ENCODE measurements at places on chromosomes 1 and 21. TPM values are rescaled to one million over a fixed set of nuclear protein-coding genes. Genes with fewer than 3 reads are reported as not detected.

GRCh38 chr1:239872626-239873025 lies 219.1 kb upstream of the FMN2 start:
- no peak for DNase-seq

GRCh38 chr1:162854245-162854882 lies 6.6 kb downstream of the CCDC190 start:
- no peak for DNase-seq

The TMEM61 gene
- not detected for total RNA-seq

DNA sequence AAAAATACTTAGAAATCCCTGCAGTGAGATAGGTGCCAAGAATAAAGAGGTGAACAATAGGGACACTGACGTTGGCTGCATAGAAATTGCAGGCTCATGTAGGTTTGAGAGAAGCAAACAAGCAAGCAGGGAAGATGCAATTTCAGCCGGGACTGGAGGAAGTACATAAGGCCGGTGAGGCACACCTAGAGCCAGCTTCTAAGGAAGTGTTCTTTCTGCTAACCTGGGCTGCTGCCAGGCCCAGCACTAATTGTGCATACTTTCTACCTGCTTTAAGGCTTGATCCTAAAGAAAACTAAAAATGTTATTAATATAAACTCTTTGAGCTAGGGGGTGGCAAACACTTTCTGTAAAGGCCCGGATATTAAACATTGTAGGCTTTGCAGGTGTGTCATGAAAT lies 71.0 kb downstream of the LMO4 start:
- DNase-seq, result no peak

DNA sequence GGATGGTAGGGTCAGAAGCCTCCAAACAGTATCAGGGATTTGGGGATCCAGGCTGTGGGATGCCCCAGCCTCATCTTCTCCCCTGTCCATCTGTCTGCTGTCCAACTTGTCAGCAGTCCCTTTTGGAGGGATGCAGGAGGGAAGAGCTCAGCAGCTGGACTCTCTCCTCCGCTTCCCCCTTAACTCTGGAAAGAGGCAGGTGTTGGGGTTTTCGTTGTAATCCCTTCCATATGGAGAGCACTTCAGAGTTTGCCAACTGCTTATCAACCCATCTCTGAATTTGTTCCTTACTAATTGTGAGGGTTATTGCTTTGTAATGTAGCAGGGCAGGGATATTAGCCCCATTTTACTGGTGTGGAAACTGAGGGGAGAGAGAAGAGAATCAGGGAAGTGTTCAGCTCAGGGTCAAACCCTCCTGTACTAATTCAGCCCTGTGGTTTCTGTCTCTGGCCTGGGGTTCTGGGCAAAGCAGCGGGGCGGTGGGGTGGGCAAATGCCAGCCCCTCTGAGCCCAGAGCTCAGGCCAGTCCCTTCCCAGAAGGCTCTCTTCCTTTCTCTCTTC lies 3.2 kb downstream of the CITED4 start:
- no peak for DNase-seq

GRCh38 chr21:38863291-38863690 lies 57.6 kb downstream of the ETS2 start:
- DNase-seq, result no peak

- DNase-seq, result no peak
Observed at GRCh38 chr1:191674626-191675179, 483.6 kb upstream of the RGS18 start.

The LCA5L gene
- 0.86 TPM for total RNA-seq

DNA sequence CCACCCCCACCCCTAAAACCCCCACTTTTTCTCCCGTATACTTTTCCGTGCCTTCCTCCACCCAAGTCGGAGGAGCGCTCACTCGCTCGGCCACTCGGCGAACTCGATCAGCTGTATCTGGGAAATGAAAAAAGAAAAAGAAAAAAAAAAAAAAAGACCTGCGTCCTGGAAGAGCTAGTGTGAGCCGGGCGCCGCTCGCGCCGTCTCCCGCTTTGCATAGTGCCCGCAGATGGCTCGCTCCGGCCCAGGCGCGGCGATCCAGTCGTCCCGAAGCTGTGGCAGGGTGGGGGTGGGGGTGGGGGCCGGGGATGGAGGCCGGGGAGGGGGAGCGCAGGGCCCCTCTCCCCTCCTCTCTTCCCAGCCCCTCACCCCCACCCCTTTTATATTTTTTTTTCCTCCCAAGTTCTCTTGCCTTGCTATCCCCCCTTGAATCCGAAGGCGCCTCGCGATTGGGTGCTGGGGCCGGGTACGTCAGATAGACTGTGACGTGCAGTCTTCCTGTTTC lies 299 bp upstream of the PROX1 start:
- DNase-seq, result no peak

The OR6K3 gene
- total RNA-seq, result not detected

The SEC16B gene
- not detected for total RNA-seq

DNA sequence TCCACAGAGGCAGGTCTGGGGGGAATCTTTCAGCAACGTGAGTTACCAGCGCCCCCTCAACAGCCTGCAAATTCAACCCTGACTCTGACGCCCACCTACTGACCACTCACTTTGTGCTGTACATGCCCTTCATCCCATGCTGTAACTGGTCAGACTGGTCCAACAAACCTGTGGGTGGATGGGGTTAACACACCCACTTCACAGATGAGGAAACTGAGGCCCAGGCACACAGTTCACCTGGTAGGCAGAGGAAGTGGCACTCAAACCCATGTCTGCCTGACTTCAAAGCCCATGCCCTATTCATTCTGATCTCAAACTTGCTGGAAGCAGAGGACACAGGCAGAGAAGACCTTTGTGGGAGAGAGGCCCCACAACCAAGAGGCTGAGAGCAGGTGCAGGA lies 172.9 kb downstream of the TRABD2B start:
- DNase-seq, result no peak

- DNase-seq, result no peak
Observed at GRCh38 chr1:113088972-113089371, 16.0 kb downstream of the LRIG2 start.

- no peak for DNase-seq
Observed at GRCh38 chr1:42152907-42153600, at the start of gene GUCA2B. Gene GUCA2B, plus strand, starts transcription at chr1:42153410. Its CDS starts 41 bp downstream, at chr1:42153451.

GRCh38 chr1:230639714-230640209 lies 2.5 kb upstream of the COG2 start:
- DNase-seq, result no peak

- no peak for DNase-seq
Observed at GRCh38 chr1:86854352-86854751, 59.6 kb downstream of the SELENOF start.

DNA sequence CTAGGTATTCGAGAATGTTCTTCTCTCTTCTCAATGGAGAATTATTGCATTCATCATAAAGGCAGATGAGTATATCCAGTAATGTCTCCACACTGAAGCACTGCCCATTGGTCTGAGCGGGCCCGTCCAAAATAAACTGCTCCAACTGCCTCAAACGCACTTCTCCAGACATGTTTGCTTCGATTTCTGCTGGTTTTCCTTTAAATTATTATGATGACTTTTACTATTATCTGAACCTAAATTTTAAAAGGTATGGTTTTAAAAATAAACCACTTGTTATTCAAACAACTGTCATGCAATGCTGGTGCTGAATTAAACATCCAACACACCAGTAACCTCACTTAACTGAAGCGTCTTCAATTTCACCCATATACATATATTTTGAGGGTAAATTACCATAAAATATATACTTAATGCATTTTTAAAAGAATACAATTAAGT lies 1.3 kb downstream of the CDC42BPA start:
- no peak for DNase-seq

- no peak for DNase-seq
Observed at GRCh38 chr1:36571106-36571505, 88.4 kb upstream of the CSF3R start.

The PGBD5 gene
- not detected for total RNA-seq

GRCh38 chr1:159924025-159924790 lies 1.1 kb downstream of the TAGLN2 start:
- DNase-seq, result peak; percentile 71

DNA sequence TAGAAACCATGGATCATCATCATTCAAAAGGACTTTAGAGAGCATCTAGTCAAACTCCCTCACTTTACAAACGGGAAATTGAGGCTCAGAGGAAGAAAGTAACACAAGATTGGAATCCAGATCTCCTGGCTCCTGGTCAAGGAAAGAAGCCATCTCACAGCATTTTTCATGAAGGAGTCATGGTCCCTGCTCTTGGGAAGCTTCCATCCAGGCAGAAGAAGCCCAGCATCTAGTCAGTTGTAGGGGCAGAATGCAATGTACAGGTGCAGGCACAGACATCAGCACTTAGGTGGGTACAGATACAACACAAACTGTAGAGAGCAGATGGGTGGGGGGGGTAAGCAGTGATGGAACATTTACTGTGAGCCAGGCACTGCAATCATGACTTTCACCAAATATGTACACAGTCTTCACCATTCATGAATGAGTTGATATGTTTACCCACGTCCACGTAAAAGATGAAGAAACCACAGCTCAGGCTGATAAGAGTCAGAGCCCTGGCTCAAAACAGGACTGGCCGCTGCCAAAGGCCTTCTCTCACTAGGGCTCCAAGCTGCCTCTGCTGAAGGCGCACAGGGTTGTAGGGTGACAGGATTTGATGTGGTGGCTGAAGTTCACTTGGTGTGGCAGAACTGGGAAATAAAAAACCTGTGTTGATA lies 44.0 kb downstream of the OPTC start:
- DNase-seq, result no peak

GRCh38 chr1:3993619-3994375 lies 93.7 kb upstream of the C1orf174 start:
- no peak for DNase-seq

DNA sequence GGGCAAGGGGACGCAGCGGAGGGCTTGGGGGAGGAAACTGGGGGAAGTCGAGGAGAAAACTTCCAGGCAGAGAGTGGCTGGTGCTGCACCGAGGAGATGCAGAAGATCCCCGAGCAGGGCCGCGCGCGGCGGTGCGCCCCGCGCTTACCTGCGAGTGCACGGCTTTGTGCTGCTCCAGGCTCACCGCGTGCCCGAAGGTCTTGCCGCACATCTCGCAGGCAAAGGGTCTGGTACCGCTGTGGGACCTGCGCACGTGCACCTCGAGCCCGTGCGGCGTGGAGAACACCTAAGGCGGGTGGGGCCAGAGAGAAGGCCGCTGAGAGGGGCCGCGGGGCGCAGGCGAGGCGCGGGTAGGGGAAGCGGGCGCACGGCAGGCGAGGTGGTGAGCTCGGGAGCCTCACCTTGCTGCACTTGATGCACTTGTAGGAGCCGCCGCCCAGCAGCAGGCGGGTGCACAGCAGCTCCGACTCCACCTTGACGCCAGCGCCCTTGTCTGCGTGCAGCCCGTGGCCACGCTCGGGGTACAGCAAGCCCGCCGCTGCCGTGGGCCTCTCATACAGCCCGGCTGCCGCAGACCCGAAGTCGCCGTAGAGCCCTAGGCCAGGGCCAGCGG lies 6.4 kb downstream of the GFI1 start:
- no peak for DNase-seq

GRCh38 chr1:178362747-178363146 lies 134.0 kb downstream of the CLEC20A start:
- DNase-seq, result no peak

DNA sequence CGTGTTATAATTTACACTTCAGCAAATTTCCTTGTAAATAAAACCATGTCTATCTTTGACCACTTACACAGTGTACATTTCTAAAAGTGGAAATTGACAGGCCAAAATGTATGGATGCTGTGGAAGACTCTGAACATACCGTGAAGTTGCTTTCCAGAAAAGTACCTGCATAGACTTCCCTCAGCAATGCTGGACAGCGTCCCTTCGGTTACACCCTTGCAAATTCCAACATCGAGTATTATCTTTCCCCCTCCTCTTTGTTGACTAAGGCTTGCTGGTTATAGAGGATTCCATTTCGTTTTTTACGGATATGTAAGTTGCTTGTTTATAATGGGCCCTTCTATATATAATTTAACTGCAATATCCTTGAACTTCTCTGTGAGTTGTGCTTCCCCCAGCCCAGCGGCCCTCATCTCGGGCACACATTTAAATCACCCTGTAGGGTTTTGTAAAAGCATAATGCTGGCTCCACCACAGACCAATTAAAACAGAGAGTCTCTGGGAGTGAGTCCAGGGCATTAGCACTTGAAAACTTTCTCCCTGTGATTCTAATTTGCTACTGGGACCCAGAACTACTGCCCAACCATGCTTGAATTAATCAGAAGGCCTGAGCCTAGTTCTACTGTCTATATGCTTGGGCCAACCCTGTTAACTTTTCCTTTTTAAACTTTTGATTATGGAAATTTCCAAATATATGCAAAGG lies 230.3 kb downstream of the GRIK3 start:
- DNase-seq, result no peak

- DNase-seq, result no peak
Observed at GRCh38 chr1:78561856-78562255, 58.4 kb upstream of the IFI44L start.

DNA sequence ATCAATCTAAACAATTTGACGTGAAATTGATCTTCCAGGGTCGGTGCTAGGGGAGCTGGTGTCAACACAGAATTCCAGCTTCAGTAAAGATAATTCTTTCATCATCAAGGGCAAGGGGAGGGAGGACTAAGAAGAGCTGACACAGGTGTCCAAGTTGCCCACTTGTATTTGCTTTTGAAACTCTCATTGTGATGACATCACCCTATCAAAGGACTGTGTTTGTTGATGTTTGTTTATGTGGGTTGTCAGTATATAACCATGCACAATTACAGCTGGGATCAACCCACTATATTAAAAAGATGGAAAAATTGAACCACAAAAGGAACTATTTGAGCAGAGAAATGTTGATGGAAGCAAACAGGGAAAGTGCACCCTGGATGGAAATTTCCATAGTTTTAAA lies 48.8 kb downstream of the ZC3H11B start:
- no peak for DNase-seq

The TDRD5 gene
- not detected for total RNA-seq

DNA sequence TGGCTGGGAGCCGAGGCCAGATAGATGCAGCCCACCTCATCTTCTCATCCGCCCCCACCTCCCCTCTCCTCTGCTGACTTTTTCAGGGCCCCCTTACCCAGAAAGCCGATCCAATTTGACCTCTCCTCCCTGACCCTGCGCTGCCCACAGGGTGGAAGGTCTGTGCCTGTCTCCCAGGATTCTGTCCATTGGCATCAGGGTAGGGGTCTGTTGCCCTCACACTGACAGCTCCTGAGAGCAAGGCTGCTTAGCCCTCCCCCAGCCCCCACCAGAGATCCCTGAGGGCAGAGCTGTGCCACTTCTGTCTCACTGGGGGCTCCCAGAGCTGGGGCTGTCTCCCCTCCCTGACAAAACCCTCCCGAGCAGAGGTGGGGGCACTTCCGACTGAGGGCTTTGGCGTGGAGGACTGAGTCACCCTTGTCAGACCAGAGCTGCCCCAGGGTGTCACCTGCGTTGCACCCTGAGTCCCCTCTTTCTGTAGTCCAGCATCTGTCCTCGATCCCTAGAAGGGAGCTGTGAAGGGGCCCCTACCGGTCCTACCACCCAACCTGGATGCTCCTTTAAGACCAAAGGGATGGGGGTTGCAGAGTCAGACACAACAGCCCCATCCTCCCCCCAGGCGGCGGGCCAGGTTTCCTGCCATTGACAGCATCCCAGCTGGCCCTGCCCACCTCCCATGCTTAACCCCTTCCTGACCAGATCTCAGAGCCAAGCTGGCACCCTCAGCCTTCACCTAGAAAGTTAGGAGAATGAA lies 2.4 kb upstream of the FAM110D start:
- no peak for DNase-seq

The DNM3 gene
- 1.9 TPM for total RNA-seq

GRCh38 chr1:113576271-113576670 lies 183.0 kb downstream of the PHTF1 start:
- DNase-seq, result no peak
